ENCODE measurements at places on chromosomes 4 and X.

DNA sequence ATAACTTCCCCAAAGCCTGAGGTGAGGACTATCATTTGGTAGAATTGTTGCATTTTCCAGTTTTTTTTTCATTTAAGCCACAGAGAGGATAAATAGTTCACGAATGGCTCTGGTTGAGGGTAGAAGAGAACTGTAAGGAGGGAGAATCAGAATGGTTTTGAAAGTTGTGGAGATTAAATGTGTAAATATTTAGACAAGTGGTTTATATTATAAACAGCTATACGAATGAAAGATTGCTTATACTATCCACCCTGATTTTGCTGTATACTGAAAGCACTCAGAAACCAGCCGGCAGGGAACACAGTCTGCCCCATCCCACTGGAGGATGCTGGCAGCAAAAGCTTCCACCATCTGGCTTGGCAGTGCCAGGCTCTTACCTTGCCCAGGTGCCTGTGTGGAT, 341.1 kb downstream of the RAPGEF2 start:
- no peak for DNase-seq

GRCh38 chrX:133215747-133216146, 2.4 kb downstream of the TFDP3 start:
- no peak for DNase-seq

GRCh38 chr4:2075987-2076907, 17.1 kb downstream of the NAT8L start:
- DNase-seq = no peak

DNA sequence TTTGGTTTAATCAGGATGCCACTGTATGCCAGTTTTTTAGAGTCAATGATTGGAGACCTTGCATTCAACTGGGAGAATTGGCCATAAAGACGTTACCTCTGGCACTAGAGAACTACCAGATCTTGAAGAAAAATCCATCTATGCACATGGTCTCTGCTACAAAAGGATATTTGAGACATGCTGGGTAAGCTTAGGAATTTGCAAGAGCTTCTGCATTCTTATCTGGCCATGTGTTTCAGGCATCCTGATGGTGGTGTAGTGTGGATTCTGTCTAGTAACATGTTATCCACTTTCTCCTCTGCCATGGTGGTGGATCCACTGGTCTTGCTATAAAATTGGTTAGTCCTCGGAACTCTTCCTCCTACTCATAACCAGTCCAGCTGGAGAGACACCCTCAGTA, 185.3 kb upstream of the WDFY3 start:
- no peak for DNase-seq

DNA sequence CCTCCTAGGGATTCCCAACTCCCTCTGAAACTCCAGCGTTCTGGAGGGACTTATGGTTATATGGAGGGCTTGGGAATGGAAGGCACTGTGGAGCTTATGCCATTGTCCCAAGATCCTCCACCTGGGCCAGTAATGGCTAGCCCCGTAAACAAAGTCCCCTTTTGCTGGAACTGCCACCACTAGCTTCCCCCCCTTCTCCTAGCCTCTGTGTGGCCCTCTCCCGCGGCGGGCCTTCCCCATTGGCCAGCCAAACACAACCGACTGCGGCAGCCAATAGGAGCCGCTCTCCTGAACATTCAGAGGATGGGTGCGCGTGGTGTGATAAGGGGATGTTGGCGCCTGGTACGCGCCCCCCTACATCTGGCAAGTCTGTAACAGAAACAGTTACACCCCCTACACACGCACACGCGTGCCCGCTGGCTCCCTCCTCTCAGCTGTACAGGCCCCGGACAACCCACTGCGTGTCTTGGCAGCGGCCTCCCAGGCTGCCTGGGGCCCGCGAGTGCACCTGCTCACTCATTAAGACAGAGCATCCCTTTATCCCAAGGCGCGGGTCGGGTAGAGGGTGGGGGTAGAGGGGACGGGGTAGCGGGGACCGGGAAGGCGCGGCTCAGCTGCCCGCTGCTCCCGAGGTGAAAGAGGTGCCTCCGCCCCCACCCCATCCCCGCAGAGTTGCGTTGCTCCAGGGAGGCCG, 863 bp upstream of the RAB33A start:
- DNase-seq = peak; percentile 84

DNA sequence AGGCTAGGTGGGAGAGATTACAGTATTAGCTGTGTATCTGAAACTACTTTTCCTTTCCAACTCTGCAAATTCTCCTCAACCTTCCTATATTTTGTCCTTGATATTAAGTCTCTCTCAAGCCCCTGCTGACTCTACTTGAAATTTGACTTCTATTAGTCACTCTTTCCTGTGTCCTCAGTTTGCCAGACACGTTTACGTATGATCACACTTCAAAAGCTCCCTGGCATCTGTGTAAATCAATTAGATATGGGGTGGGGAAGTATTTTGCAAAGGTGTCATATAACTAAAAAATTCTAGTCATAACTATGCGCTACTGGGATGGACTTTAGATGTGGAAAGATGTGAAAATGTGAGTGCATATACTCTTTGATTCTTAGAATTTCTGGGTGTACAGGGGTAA, 67.4 kb upstream of the ARHGAP24 start:
- no peak for DNase-seq

- DNase-seq = no peak
Observed at GRCh38 chrX:73215246-73215645, 595 bp upstream of the NAP1L2 start.

GRCh38 chr4:46016306-46016705, 107.5 kb downstream of the GABRG1 start:
- no peak for DNase-seq

DNA sequence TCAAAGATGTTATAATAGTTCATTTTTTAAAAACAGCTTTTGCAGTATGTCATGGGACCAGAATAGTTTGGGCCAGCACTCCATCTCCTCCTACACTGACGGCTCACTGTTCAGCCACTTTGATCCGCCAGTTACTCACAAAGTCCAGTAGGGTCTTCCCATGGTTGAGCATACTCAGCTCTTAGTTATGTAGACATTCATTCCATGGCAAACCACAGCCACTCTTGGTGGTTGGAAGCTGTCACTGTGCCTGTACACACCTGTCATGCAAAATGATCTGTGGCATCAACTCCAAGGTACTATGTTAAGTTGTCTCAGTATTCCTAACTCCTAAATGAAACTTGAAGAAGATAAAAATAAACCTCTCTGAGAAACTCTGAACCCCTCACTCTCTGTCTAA, 127.2 kb downstream of the NR3C2 start:
- no peak for DNase-seq

DNA sequence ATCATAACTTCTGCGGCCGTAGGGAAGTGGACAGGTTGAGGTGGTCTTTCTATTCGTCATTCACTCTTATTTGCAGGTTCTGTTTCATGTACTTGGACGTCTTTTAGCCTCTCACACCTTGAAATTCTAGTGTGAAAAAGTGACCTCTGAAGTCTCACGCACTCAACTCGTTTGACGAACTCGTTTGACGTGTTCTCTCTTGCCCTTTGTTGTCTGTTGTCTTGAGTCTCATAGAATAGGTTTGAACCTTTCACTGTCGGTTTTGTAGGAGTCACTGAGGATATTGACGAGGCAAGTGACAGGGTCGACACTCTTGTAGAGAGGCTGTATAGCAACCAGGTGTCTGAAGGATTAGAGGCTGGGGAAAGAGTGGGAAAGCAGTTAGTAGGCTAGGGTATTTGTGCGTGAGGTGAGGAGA, 1.1 kb upstream of the PGRMC2 start:
- DNase-seq = no peak

- DNase-seq = no peak
Observed at GRCh38 chr4:6504900-6505496, 32.6 kb upstream of the PPP2R2C start.

DNA sequence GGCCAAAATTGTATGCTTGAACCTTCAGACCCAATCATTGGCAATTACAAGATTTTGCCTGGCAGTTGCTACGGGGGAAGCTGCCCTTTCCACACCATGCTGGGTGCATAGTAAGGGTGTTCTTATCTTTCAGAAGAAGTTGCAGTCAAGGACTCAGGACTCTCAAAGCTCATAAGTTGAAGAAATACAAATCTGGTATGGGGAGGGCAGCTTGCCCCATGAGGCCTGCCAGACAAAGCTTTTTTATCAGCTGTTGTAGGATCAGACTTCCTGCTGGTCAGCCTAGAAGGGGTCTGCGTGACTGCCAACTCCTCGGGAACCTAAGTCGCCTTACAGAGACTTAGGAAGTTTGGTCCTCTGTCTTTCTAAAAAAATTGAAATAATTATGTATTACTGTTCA, 174.9 kb upstream of the TECRL start:
- no peak for DNase-seq

DNA sequence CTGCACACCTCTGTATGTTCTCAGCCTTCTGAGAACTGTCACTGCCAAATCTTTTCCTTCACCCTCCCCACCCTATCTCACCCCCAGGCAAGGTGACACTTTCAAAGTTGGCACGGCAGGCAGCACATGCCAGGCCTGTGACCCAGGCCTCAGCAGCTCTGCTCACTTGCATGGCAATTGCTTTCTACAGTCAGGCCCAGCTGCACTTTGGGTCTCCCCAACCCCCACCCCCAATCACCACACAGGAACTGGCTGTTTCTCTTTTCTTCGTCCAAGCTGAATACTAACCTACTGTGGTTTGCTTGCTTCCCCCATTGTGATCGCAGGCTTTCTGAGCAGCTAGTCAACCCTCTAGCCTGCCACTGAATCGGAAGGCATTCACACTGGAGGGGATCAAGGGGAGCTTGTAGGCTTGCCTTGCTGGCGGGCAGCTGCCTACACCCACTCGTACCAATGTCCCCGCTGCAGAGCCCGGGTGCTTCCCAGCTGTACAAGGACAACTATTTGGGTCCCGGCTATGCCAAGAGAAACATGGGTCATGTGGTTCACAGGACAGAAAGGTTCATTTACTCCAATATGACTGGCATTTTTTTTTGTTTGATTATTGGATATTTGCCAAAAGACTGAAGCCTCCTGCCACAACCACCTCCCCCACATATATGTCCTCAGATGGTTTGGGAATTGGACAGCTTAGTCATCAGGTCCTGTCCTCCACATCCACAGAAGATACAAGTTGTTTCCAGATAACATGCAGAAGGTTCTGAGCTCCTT, 28.1 kb downstream of the SLC25A43 start:
- no peak for DNase-seq

DNA sequence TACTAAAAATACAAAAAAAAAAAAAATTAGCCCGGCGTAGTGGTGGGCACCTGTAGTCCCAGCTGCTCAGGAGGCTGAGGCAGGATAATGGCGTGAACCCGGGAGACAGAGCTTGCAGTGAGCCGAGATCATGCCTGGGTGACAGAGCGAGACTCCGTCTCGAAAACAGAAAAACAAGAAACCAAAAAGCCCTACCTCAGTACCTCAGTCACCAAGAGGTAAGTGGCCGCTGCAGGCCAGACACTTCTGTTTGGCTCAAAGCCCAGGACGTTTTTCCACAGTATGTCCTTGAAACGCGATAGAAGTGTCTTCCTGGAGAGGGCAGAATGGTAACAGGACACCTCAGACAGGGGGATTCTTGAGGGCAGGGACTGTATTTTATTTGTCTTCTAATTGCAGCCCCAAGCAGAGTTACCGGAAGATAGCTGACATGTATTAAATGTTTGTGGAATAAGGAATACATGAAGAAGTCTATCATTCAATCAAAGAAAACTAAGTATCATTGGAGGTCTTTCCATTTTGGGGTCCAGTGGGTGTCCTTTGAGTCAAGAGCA, 63.6 kb downstream of the CLNK start:
- DNase-seq = peak; percentile 23

GRCh38 chr4:80006935-80007744, 65.9 kb downstream of the ANTXR2 start:
- no peak for DNase-seq

GRCh38 chr4:123412091-123412505, 15.5 kb downstream of the SPRY1 start:
- DNase-seq = no peak

- no peak for DNase-seq
Observed at GRCh38 chr4:1601852-1602654, 82.1 kb downstream of the FAM53A start.

- DNase-seq = peak; percentile 95
Observed at GRCh38 chr4:41256740-41257256, at the start of gene UCHL1. Gene UCHL1 (plus strand): TSS chr4:41256928. CDS start chr4:41256977, 49 bp downstream.
